ENCODE measurements at places on chromosomes 6 and 20.

DNA sequence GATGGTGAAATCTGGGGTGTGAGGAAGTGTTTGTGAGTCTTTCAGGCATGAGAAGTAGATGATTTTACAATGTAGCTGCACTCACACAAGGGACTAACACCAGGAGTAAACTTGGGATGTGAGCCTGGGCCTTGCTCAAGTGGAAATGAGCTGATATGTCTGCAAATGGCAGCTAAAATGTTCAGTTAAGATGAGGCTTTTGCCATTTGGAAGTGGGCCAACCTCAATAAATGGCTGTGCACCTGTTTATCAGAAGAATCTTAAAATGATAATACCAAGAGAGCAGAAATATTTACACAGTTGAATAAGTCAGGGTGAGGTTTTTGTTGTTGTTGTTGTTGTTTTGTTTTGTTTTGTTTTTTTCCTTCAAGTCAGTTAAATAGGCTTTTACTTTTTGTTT is 25.7 kb upstream of the KLHL31 start:
- H3K4me3 ChIP-seq, result no peak overlapping the region
- no peak for DNase-seq
- no peaks in the 10 kb centered on the region for H3K4me1 ChIP-seq
- H3K27me3 ChIP-seq, result peaks cover 3% of the 10 kb centered on the region

- peaks cover 28% of the 10 kb centered on the region for H3K4me1 ChIP-seq
- no peak overlapping the region for H3K27ac ChIP-seq
- peaks cover 29% of the 10 kb centered on the region for H3K27me3 ChIP-seq
Measured at GRCh38 chr6:50849796-50850180, 31.1 kb downstream of the TFAP2B start.

DNA sequence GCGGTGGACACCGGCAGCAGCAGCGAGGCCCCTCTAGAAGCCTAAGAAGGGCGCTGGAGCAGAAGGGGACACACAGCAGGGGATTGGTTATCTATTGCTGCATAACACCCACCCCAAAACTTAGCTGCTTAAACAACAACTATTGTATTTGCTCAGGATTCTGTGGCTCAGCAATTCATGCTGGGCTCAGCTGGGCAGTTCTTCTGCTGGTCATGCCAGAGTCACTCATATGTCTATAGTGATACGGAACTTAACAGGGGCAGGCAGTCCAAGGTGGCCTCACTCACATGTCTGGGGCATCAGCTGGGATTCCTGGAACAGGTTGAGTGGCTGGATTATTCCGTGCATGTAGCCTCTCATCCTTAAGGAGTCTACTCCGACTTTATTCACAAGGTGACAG is 17.6 kb upstream of the PPP1R16B start:
- H3K27me3 ChIP-seq, result no peaks in the 10 kb centered on the region
- H3K27ac ChIP-seq, result no peak overlapping the region
- no peaks in the 10 kb centered on the region for H3K4me1 ChIP-seq
- no peak for DNase-seq
- no peak overlapping the region for H3K4me3 ChIP-seq
- no peaks in the 10 kb centered on the region for H3K36me3 ChIP-seq

GRCh38 chr6:157217894-157218370 is 105.4 kb downstream of the TMEM242 start:
- peaks cover 8% of the 10 kb centered on the region for H3K27me3 ChIP-seq
- DNase-seq, result no peak
- H3K36me3 ChIP-seq, result no peaks in the 10 kb centered on the region
- H3K4me3 ChIP-seq, result no peak overlapping the region

GRCh38 chr20:60008130-60008808 is 50.0 kb downstream of the CDH26 start:
- H3K36me3 ChIP-seq, result peaks cover 6% of the 10 kb centered on the region
- H3K27me3 ChIP-seq, result peaks cover 6% of the 10 kb centered on the region
- no peak overlapping the region for H3K4me3 ChIP-seq
- no peak overlapping the region for H3K27ac ChIP-seq

DNA sequence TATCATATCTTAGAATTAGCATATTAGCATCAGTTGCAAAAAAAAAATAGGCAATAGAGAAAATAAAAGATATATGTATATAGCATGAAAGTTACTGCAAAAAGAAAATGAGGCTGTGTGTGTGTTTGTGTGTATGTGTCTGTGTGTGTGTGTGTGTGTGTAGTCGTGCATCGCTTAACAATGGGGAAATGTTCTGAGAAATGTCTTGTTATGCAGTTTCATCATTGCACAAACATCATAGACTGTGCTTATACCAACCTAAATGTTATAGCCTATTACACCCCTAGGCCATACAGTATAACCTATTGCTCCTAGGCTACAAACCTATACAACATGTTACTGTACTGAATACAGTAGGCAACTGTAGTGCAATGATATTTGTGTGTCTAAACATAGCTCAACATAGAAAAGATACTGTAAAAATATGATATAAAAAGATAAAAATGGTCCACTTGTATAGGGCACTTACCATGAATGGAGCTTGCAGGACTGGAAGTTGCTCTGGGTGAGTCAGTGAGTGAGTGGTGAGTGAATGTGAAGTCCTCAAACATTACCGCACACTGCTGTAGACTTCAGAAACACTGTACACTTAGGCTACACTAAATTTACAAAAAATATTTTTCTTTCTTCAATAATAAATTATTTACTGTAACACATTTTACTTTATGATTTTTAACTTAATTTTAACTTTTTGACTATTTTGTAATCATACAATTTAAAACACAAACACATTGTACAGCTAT is 805.1 kb downstream of the KIF16B start:
- H3K27me3 ChIP-seq, result no peaks in the 10 kb centered on the region
- DNase-seq, result no peak
- H3K4me1 ChIP-seq, result no peaks in the 10 kb centered on the region
- H3K27ac ChIP-seq, result no peak overlapping the region
- H3K4me3 ChIP-seq, result no peak overlapping the region

DNA sequence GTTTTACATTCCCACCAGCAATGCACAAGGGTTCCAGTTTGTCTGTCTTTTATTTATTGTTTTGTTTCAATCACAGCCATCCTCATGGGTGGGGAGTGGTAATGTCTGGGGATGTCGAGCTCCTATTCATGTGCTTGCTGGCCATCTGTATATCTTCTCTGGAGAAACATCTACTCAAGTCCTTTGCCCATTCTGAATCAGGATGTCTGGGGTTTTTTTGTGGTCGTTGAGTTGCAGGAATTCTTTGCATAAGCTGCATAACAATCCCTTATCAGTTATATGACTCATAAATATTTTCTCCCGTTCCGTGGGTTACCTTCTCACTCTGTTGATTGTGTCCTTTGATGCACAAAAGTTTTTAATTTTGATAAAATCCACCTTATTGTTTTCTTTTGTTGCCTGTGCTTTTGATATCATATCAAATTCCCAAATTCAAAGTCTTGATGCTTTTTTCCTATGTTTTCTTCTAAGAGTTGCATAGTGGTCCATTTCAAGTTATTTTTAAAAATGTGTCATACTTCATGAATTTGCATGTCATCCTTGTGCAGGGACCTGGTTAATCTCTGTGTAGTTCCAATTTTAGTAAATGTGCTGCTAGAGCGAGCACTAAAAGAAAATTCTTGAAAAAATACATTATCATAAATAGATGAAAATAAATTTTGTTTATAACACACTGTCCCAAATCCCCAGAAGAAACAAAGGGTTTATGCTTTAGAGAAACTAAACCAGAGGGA is 54.9 kb upstream of the PDE10A start:
- no peaks in the 10 kb centered on the region for H3K36me3 ChIP-seq
- H3K4me3 ChIP-seq, result no peak overlapping the region
- peaks cover 15% of the 10 kb centered on the region for H3K4me1 ChIP-seq
- no peak overlapping the region for H3K27ac ChIP-seq
- no peak for DNase-seq
- no peaks in the 10 kb centered on the region for H3K27me3 ChIP-seq

- peak; percentile 41 for DNase-seq
- H3K36me3 ChIP-seq, result peaks cover 29% of the 10 kb centered on the region
- peak overlapping the region; percentile 90 for H3K4me3 ChIP-seq
- H3K27ac ChIP-seq, result no peak overlapping the region
Measured at GRCh38 chr6:119077643-119078375, 655 bp downstream of the FAM184A start.

DNA sequence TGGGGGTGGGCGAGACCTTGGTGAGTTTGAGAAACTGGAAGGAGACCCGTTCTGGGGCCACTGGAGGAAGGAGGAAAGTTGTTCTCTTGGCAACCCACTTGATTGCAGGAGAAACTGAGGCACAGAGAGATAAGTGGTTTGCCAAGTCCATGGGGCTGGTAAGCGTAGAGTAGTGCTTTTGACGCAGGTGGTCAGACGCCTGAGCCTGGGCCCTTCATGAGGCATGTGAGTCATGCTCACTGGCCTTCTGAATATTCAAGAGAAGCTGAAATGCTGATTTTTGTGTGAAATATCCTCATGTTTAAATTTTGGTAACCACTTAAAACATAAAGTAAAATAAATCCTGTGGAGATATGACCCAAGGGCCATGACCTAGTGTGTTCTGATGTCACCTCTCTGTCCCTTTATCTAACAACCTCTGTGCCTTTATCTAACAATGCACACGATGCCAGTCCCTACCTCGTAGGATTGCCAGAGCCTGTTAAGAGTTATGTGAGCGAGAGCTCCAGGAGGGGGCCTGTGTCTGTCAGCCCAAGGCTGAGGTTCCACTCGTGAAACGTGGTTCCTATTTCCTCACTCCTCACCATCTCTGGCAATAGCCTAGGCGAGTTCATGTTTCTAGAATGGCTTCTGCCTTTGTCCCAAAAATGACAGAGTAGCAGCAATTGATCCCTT is 32.8 kb upstream of the PMEPA1 start:
- peaks cover 1% of the 10 kb centered on the region for H3K27me3 ChIP-seq
- H3K27ac ChIP-seq, result no peak overlapping the region
- H3K4me3 ChIP-seq, result no peak overlapping the region
- no peak for DNase-seq
- no peaks in the 10 kb centered on the region for H3K36me3 ChIP-seq

DNA sequence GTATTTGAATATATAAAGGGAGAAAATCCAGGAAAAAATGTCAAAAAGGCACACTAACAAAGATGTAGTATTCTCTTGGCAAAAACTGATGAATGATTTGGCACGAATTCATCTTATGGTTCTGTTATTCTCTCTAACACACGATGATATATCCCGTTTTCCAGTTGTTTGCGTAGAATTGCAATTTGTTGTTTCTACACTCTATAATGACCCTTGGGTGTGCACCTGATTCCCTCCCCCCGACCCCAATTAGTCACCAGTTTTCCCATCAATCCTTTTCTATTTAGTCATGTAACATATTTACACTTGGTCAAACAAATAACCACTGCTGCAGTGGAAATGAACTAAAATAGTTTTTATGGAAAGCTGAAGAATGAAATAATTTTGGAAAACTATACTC is 1.5 kb upstream of the ARID1B start:
- H3K27me3 ChIP-seq, result peaks cover 25% of the 10 kb centered on the region
- H3K27ac ChIP-seq, result peak overlapping the region; percentile 68
- H3K4me1 ChIP-seq, result peaks cover 27% of the 10 kb centered on the region
- peaks cover 12% of the 10 kb centered on the region for H3K36me3 ChIP-seq

GRCh38 chr6:170266061-170266825 is 24.6 kb downstream of the DLL1 start:
- H3K4me3 ChIP-seq, result no peak overlapping the region
- peaks cover 4% of the 10 kb centered on the region for H3K27me3 ChIP-seq
- peaks cover 23% of the 10 kb centered on the region for H3K4me1 ChIP-seq
- H3K27ac ChIP-seq, result peak overlapping the region; percentile 85
- no peak for DNase-seq

GRCh38 chr20:47720636-47721427 is 64.4 kb downstream of the SULF2 start:
- H3K4me3 ChIP-seq, result no peak overlapping the region
- peaks cover 6% of the 10 kb centered on the region for H3K36me3 ChIP-seq
- H3K27me3 ChIP-seq, result no peaks in the 10 kb centered on the region
- H3K27ac ChIP-seq, result no peak overlapping the region
- H3K4me1 ChIP-seq, result peaks cover 27% of the 10 kb centered on the region
- DNase-seq, result no peak

DNA sequence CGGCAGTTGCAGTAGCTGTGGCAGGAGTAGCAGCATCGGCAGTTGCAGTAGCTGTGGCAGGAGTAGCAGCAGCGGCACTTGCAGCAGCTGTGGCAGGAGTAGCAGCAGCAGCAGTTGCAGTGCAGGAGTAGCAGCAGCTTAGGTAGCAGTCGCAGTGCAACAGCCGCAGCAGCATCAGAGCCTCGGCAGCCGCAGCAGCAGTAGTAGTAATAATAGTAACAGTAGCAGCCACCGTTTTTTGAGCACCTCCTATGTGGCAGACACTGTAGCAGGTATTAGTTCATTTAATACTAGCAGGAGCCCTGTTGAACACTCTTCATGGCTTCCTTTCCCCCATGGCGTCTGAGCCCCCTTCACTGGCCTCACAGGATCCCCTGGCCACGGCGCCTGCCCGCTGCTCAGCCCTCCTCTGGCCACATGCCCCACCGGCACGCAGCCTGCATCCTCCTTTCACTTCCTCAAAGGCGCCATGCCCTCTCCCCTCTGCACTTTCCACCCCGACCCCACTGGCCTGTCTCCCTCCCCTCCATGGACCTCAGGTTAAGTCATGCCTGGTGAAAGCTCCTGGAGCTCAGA is 19.1 kb upstream of the IRF4 start:
- peaks cover 28% of the 10 kb centered on the region for H3K27me3 ChIP-seq
- H3K4me1 ChIP-seq, result no peaks in the 10 kb centered on the region
- H3K4me3 ChIP-seq, result no peak overlapping the region
- no peak for DNase-seq
- no peak overlapping the region for H3K27ac ChIP-seq

DNA sequence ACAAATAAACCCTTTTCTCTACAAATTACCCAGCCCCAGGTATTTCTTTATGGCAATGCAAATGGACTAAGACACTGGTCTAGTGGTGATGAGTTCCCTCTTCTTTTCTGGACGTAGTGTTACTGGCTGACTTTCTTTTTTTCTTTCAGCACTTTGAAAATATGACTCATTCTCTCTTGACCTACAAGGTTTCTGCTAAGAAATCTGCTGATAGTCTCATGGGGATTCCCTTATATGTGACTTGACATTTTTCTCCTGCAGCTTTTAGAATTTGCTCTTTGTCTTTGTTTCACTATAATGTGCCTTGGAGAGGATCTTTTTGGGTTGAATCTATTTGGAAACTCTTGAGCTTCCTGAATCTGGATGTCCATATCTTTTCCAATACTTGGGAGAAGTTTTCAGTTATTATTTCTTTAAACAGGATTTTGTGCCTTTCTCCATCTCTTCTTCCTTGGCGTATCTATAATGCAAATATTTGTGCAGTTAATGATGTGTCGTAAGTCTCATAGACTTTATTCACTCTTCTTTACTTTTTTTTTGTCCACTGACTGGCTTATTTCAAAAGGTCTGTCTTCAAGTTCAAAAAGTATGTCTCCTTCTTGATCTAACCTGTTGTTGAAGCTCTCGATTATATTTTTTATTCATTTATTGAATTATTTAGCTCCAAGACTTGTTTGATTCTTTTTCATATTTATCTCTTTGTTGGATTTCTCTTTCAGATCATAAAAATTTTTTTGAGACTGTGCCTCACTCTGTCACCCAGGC is 42.2 kb upstream of the TPD52L1 start:
- H3K4me1 ChIP-seq, result no peaks in the 10 kb centered on the region
- H3K4me3 ChIP-seq, result no peak overlapping the region
- H3K27ac ChIP-seq, result no peak overlapping the region
- no peak for DNase-seq
- peaks cover 17% of the 10 kb centered on the region for H3K36me3 ChIP-seq

GRCh38 chr6:150413781-150414281 is 45.0 kb downstream of the IYD start:
- H3K4me1 ChIP-seq, result peaks cover 10% of the 10 kb centered on the region
- H3K4me3 ChIP-seq, result no peak overlapping the region
- no peaks in the 10 kb centered on the region for H3K27me3 ChIP-seq
- no peak for DNase-seq
